ENCODE measurements at places on chromosomes 12 and 14. TPM values are rescaled to one million over a fixed set of nuclear protein-coding genes. Genes with fewer than 3 reads are reported as not detected.

Gene CLMN
- total RNA-seq = 0.91 TPM

Gene GPX2
- not detected for total RNA-seq

Gene GPD1
- total RNA-seq = 0.39 TPM

Gene INHBC
- not detected for total RNA-seq

DNA sequence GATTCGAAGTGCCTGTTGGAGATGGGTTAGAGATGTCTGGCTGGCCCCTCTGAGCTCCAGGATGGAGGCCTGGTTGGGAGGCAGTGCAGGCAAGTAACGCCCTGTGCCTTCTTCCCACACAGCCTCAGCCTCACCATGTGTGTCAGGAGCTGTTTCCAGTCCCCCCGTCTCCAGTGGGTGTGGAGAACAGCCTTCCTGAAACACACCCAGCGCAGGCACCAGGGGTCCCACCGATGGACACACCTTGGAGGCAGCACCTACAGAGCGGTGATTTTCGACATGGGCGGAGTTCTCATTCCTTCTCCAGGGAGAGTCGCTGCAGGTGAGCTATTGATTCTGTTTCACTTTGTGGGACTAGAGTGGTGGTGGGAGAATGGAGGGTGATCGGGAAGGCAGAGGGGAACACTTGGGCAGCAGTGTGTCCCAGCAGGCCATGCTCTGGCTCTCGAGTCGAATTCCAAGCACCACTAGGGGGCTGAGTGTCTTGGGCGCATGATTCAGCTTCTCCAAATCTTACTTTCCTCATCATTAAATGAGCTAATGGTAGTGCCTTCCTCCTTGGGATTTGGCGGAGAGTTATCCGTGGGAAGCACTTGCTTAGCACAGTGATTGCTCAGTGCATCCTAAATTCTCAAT lies 6.8 kb downstream of the ACAD10 start:
- DNase-seq = no peak

DNA sequence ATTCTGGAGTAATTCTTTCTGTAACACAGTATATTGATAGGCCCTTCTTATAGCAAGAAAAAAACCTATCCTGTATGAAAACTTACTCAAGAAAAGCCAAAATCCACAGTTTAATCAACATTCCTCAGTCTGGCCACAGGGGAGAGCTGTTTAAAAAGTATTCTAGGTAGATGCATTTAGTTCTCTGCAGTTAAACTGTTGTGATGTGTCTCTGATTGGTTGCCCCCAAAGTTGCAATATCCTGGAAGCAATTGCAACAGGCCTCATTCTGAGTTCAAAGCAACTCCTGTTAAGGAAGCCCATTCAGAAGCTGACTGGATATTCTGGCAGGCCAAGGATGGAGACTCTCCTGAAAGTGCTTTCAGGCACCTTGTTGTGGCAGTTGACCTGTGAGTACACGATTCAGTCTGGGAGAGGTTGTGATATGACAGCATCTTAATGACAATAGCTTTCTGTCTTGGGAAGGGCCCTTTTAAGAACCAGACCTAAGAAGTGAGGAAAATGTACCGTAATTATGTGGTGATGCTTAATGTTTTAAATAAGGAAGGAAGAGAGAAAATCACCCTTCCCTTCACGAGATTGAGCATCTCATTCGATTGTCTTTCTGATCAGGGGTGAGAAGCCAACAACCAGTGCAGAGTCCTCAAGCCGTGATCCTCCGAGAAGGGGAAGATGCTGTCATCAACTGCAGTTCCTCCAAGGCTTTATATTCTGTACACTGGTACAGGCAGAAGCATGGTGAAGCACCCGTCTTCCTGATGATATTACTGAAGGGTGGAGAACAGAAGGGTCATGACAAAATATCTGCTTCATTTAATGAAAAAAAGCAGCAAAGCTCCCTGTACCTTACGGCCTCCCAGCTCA lies 420.7 kb downstream of the DAD1 start:
- no peak for DNase-seq

DNA sequence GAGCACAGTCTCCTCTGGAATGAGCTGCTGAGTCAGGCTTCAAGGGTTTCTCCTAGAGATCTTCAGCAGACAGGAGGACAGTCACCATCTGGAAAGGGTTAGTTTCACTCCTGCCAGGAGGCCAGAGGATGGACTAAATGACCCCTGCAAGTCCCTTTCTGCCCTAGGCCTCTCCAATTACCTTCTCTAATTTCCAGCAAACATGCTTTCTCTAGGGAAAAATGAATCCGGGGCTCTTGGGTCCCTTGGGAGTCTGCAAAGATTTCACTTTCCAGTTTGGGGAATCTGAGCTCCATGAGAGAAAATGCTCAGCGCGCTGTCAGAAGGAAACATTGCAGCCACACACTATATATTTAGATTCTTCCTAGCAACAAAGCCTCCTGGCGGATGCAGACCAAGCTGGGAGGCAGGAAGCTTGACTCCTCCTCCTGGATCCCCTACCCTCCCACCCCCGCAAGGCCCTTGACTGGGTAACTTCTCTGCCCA lies 184.4 kb upstream of the CCND2 start:
- DNase-seq = no peak

Measured in activated naive CD8-positive, alpha-beta T cell treated with anti-CD3 and anti-CD28 coated beads for 36 hours (primary cell).